ENCODE measurements at places on chromosomes 12 and 14. TPM values are rescaled to one million over a fixed set of nuclear protein-coding genes. Genes with fewer than 3 reads are reported as not detected.

Gene NOXRED1
- 0.16 TPM for polyA plus RNA-seq

Gene KRT79
- polyA plus RNA-seq, result not detected

Gene TAS2R20
- polyA plus RNA-seq, result 0.62 TPM

Gene RASAL1
- not detected for polyA plus RNA-seq

- no peak for DNase-seq
Observed at GRCh38 chr12:92466391-92467305, 236.1 kb upstream of the PLEKHG7 start.

DNA sequence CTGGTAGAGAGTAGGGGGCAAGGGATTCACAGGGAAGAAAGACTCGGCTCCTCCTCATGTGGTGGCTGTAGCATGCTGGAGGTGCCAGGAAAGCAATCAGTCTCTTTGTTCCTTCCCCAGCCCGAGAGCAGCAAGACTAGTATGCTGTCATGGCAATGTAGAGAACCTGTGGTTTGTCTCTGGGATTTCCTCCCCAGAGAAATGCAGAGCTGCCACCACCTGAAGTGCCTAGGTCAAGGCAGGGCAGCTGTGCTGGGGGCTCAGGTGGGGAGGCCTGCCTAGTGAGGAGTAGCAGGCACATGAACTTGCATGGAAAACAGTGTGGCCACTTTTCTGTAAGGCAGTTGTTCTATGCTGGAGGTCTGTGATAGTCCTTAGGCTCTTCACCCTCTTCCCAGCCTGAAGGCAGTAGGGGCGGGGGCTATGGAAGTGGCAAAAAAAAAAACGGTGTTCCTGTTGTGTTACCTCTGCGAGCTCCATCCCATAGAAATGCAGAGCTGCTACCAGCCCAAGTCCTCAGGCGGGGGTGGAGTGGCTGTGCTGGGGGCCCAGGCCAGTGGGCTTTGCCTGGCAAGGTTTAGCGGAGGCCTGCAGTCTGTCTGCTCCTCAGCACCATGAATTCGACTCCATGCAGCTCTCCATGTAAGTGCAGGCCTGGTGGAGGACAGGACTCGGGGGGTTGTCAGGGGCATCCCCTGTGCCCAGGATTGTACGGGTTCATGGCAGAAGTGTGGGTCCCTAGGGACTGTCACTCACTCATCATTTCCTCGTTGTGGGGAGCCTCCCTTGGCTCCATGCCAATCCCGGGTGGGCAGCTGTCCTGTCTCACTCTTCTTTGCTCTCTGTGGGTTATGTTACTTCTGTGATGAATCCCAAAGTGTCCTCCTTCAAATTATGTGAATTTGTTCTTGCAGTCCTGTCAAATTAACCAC lies 4.1 kb upstream of the CLEC4D start:
- DNase-seq, result no peak

Gene ALX1
- not detected for polyA plus RNA-seq

Gene GPR162
- polyA plus RNA-seq, result 7.6 TPM

DNA sequence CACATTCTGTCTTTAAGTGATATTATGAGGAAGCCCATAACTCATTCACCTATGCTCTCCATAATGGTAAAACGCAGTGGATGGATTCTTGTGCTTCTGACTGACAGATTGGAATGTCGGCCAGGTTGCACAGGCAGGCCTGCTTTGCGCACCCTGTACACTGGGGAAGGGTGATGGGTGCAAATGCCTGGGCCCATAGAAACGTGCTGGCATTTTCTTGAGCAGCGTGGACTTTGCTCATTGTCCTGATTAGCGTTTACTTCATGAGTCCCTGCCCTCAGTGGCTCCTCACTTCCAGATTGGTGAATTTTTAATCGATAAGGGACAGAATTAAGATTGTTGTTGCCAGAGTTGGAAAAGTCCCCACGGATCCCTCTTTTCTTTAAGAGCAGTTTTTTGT lies 80.9 kb upstream of the TRAF3 start:
- DNase-seq, result no peak

DNA sequence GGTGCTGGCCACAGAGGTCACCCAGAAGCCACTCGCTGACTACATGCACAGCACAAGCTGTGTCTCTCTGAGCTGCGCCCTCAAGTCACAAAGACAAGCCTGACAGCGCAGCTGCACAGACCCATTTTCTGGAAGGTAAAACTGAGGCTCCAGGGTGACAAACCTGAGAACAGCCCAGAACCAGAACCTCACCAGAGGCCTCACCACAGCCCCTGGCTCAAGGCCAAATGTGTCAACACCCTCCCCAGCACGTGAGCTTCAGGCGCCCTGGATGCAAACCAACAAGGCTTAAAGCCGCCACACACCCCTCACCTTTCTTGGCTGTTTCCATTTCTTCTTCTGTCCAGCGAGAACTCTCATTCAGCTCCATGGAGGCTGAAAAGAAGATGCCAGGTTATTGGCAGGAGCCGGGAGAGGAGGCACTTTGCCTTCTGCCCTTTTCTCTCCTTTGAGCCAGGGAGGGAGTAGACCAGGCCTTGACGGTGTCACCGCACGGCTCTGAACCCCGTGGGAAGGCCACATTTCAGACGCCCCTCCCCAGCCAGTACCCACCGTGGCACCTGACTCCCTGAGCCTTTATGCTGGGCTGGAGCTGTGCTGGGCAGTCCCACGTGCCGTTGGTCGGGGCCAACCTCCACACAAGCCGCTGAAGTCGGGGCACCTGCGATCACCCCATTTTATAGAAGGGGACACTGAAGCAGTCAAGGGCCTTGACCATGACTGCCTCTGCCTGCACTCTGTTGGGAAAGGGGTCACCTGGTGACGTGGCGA lies 103.1 kb downstream of the RFLNA start:
- DNase-seq, result no peak

DNA sequence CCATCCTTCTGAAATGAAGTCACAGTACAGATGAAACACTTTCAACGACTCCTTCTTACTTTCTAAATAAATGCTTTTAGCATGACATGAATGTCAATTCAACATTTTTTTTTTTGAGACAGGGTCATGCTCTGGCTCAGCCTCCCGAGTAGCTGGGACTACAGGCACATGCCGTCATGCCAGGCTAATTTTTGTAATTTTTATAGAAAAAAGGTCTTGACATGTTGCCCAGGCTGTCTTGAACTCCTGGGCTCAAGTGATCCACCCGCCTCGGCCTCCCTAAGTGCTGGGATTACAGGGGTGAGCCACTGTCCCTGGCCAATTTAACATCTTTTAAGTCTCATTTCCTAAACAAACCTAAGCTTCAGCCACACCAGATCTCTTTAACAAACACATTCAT lies 16.4 kb downstream of the GALNT6 start:
- no peak for DNase-seq

DNA sequence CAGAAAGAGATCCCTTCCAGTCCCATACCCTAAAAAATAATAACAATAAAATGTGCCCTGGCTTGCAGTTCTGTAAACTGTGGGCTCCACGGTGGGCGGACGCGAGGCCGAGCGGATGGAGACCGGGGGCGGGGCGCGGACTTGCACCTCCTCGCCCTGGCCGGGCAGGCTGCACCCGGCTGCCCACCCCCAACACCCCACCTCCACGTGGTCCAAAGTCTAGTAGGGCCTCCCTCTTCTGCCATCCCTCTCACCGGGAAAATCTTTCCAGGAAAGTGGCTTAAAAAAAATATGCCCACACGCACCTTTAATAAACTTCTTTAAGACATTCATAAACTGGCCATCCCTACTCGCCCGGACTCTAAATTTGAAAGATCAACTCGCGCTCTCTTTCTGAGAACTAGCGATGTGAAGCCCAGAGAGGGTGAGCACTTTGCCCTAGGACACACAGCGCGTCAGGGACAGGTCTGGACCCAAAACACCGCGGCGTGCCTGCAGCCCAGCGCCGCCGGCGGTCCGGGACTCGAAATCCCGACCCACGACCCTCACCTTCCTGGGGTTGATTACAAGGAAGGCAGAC lies 1.9 kb upstream of the BCL11B start:
- DNase-seq, result no peak

Gene MYO1H
- polyA plus RNA-seq, result not detected

- DNase-seq, result peak; percentile 66
Observed at GRCh38 chr12:64796205-64796845, 28.1 kb upstream of the TBC1D30 start.

DNA sequence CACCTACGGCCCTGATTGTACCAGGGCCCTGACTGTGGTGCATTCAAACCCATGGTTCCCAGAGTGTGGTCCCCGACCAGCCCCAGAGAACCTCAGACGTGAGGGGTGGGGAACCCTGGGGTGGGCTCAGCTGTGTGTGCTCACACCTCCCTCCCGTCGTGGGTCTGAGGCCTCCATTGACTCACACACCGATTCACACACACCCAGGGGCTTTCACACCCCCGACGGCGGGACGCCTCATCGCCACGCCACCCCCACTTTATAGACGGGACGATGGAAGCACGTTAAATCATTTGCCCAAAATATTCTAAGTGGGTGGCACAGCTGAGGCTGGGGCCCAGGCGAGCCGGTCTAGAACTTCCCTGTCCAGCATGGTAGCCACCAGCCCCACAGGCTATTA lies 3.4 kb upstream of the FBRSL1 start:
- DNase-seq, result no peak

- DNase-seq, result no peak
Observed at GRCh38 chr12:40153432-40153831, 47.6 kb upstream of the SLC2A13 start.

Gene PCED1B
- polyA plus RNA-seq, result 1.1 TPM

DNA sequence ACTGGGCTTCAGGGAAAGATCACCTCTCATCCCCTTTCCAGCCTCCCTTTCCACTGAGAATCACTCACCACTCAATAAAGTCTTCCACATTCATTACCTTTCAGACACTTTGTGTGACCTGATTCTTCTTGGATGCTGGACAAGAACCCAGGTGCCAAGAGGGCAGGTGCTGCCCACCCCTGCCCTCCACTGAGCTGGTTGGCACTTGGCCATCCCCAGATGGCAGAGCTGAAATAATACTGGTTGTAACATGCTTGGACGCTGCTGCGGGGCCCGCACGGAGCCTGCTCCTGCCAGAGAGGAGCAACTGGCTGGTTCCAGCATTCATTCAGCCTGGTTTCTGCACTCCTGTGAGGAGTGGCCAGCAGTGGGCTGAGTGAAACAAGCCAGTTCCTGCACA lies 386.7 kb upstream of the CCDC196 start:
- no peak for DNase-seq

Gene BATF
- polyA plus RNA-seq, result not detected

Gene GRIP1
- polyA plus RNA-seq, result not detected

Gene TAS2R7
- polyA plus RNA-seq, result not detected

- DNase-seq, result no peak
Observed at GRCh38 chr12:116087399-116087798, 190.1 kb downstream of the MED13L start.

DNA sequence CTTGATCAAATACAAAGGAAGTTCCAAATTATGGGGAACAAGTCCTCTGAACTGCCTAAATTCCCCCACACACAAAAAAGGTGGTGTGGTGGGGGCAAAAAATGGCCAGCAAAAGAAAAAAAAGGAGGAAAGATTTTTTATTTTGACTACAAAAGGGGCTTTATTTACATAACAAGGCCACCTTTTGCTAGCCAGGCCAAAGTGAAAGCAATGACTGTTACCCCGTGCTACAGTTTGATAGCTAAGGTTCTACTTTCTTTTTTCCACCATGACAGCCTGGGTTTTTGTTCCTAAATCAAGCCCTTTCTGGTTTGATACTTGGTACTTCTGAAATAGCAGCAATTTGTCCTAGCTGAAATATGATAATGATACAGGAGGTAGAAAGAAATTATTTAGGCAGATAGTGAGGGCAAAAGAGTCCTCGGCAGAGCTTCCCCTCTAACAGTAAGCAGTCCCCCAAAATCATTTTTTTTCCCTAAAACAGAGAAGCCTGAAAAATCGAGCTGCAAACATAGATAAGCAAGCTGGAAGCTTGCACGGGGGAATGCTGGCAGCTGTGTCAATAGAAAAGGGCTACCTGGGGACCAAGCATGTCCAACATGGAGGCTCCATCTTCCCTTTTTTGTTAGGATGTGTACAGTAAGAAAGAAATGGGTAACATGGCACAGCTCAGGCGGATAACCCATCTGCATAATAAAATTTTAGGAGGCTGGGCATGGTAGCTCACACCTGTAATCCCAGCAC lies 8.9 kb upstream of the B4GALNT1 start:
- DNase-seq, result no peak

Gene KLHL33
- 0.06 TPM for polyA plus RNA-seq

GRCh38 chr14:66177935-66178334 lies 308.2 kb upstream of the CCDC196 start:
- no peak for DNase-seq

Gene IAPP
- not detected for polyA plus RNA-seq

- DNase-seq, result no peak
Observed at GRCh38 chr12:88566430-88566829, 13.8 kb downstream of the KITLG start.

Gene DIP2B
- polyA plus RNA-seq, result 22.0 TPM

DNA sequence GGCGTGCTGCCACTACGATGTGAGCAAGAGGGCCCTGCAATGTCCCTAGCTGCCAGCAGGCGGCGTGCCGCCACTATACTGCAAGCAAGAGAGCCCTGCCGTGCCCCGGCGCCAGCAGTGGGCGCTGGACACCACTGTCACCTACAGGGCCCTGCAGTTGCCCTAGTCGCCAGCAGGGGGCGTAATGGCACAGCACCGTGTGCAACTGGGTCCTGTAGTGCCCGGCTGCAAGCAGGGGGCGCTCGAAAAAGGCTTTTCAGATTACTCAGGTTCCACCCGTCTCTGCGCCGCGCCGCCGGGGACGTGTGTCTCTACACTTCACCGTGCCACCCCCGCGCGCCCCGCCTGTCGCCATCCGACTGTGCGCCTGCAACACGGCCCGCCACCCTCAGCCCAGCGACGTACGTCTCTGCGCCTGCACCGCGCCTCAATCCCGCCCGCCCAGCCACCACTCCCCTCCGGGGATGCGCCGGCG lies 1356.9 kb downstream of the TMEM121 start:
- no peak for DNase-seq

GRCh38 chr14:52457411-52457810 lies 94.9 kb downstream of the TXNDC16 start:
- DNase-seq, result no peak

Gene LALBA
- polyA plus RNA-seq, result not detected

Gene CPM
- polyA plus RNA-seq, result 5.9 TPM

DNA sequence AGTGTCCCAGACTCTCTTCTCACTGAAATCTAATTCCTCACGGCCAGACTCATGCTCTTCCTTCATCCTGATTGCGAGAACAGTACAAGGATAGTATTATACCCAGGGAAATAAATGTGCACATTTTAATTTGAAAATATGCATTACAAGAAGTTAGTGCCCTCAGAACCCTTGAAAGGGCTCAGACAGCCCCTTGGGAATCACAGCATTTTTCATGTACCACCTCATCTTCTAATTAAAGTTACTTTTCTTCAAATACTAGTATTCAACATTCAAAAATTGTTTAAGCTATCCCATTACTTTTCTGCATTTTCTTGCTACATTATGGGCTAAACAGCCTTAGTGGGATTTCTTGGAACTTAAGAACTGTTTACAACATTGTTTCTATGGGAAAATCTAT lies 1.7 kb upstream of the APPL2 start:
- no peak for DNase-seq

Gene TPPP2
- polyA plus RNA-seq, result not detected

GRCh38 chr12:14562279-14562678 lies 5.4 kb downstream of the PLBD1 start:
- no peak for DNase-seq
